ENCODE measurements at places on chromosomes 12 and 14.
A peak's percentile ranks its signal among the peaks of the same experiment; 100 is the strongest.

- DNase-seq: no peak
Observed at GRCh38 chr12:30587782-30588181, 107.9 kb downstream of the IPO8 start.

GRCh38 chr12:102379346-102380162 lies 100.8 kb downstream of the IGF1 start:
- no peak for DNase-seq

- no peak for DNase-seq
Observed at GRCh38 chr14:50864946-50865345, 6.9 kb upstream of the ABHD12B start.

- DNase-seq: peak; percentile 24
Observed at GRCh38 chr12:65449400-65449799, 170.9 kb downstream of the MSRB3 start.

All from MCF 10A (cell line).